ENCODE measurements at places on chromosomes 2 and 18.

DNA sequence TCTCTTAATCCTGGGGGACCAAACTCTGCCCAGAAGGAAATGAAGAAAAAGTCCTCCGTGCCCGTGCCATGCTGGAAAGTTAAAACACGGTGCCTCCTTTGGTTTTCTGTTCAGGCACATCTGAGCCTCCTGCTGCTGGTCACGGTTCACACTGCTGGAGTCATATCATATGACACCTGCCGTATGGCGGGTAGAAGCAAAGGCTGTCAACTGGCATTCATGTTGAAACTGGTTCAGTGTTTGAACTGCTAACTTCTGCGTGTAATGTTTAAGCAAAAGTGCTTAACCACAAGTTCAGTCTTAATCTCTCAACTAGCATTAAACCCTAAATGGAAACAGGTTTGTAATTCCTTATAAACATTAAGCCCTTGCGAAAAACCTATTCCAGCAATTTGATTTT, 3.1 kb downstream of the STK39 start:
- peak; percentile 19 for DNase-seq

GRCh38 chr2:164694275-164694695, 73.0 kb upstream of the GRB14 start:
- DNase-seq, result no peak

- no peak for DNase-seq
These were observed 39.1 kb upstream of the FIGN start for GRCh38 chr2:163774862-163775261.

DNA sequence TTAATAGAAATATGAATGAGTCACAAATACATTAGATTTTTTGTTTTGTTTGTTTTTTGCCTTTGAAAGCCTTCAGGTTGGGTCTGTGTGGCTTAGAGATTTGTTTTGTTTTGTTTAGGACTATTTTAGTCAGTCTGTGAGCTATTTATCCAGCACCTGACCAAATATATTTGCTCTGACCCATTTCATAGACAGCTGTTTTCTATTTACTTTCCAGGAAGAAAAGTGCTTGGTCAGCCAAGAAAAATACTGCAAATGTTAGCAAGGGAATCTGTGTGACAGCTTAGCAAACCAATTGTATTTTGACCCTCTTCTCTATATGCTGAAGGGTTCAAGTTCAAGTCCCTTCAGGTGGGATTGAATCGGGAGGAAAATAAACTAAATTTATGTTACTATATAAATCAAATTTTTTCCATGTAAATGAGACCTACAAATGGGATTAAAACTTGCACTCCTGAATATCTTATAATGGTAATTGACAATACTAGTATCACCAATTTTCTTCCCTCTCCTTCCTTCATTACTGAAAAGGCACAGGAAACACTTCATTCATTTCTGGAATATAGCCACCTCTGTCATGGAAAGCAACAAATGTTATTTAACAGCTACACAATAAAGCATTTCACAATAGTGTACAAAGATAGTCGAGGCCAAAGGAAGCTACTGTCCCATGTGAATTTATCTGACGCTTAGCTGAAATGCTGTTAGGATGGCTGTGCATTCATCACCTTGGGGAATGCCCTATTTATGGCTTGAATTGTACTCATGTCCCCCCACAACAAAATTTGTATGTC, 23.1 kb upstream of the KLF7 start:
- no peak for DNase-seq

GRCh38 chr2:11876436-11876835, 130.0 kb downstream of the LPIN1 start:
- no peak for DNase-seq

- DNase-seq, result no peak
These were observed 58.3 kb downstream of the MRPL33 start for GRCh38 chr2:27829791-27830190.

- no peak for DNase-seq
These were observed 1012.4 kb upstream of the CRIM1 start for GRCh38 chr2:35343135-35343534.

Data from T-cell (primary cell).